Activated CD4-positive, alpha-beta T cell treated with anti-CD3 and anti-CD28 coated beads for 4 hours (primary cell): ENCODE measurements at places on chromosomes 6 and 20.

- no peak for DNase-seq
These were observed 481.4 kb upstream of the BTBD3 start for GRCh38 chr20:11436113-11436905.

- DNase-seq, result no peak
These were observed 60.7 kb downstream of the EZR start for GRCh38 chr6:158758451-158758860.

DNA sequence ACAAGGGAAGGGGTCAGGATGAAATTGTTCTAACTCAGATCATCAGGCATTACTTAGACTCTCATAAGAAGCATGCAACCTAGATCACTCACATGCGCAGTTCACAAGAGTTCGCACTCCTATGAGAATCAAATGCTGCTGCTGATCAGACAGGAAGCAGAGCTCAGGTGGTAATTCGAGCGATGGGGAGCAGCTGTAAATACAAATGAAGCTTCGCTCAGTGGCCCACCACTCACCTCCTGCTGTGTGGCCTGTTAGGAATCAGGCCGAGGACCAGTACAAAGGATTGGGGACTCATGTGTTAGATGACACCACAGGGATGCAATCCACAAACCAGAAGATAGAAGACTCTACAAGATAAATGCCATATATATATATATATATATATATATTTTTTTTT, 31.5 kb upstream of the TOP1 start:
- no peak for DNase-seq

- no peak for DNase-seq
These were observed 60.4 kb upstream of the GFRAL start for GRCh38 chr6:55266896-55267295.

DNA sequence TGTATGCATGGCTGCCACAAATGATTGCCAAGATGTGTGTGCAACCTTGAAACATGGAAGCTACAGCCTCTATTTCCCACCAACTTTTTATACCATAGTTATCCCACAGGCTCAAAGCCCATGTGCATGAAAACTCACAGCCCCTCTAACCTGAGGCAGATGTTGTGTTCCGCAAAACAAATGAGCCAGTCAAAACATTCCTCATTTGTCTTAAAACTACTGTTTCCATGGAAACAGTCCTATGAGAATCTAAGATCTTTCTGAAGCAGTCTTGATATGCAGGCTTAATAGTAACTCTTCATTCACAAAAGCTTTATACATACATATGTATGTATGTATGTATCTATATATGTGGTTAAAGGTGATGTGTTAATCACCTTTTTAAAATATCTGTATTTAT, 31.2 kb upstream of the MANEA start:
- no peak for DNase-seq

- DNase-seq, result no peak
These were observed 320 bp downstream of the RIMS4 start for GRCh38 chr20:44810061-44810390.

DNA sequence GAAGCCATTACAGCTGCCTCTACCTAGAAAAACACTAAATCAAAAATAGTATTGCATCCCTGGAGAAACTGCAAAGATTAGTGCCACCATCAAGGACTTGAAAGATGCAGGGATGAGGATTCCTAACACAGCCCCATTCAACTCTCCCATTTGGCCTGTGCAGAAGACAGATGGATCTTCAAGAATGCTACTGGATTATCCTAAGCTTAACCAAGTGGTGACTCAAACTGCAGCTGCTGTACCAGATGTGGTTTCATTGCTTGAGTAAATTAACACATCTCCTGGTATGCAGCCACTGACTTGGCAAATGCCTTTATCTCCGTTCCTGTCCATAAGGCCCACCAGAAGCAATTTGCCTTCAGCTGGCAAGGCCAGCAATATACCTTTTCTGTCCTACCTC, 117.4 kb downstream of the TBC1D32 start:
- no peak for DNase-seq

GRCh38 chr20:49172413-49172812, 15.7 kb downstream of the STAU1 start:
- DNase-seq, result no peak

GRCh38 chr20:61120595-61121515, 131.2 kb upstream of the CDH4 start:
- DNase-seq, result peak; percentile 18

GRCh38 chr6:52317211-52317610, 32.7 kb upstream of the MCM3 start:
- no peak for DNase-seq

GRCh38 chr6:82080767-82081166, 166.8 kb downstream of the IBTK start:
- DNase-seq, result no peak

GRCh38 chr6:23154159-23154558, 584.8 kb downstream of the HDGFL1 start:
- no peak for DNase-seq

GRCh38 chr6:126383203-126383602, 43.3 kb downstream of the CENPW start:
- DNase-seq, result no peak

DNA sequence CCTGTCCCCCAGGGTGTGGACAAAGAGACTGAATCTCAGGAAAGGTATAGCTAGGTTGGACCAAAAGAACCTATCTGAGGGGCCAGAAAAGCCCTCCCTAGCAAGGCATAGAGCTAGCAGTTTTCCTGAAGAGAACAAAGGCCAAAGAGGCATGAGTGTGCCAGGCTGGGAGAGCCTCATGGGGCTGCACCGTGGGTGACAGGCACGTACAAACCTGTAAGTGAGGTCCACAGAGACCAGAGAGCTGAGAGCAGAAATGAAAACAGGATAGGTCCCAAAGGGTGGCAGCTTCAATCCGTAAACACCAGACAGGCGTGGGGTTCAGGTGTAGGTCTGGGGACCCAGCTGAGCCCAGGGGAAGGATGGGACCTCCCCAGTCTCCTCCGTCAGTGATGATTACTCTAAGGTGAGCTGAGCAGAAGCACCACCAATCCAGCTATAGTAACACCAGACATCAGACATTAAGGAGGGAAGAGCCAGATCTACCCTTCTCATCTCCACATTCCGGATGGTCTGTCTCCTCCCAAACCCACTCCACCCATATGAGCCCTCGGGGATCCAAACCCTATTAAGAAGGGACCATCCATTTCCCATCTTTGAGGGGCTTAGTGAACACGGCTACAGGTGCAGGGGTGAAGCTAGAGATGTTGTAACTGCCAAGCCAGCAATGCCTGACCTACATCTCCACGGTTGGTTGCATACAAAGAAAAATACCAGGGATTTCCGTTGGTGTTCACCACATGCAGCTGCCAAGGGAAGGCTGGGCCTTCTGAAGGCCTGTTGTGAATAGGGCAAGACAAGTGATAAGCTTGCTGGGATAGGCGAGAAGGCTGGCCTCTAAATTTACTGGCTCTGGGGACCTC, 38.3 kb downstream of the BCL2L1 start:
- no peak for DNase-seq

- DNase-seq, result no peak
These were observed 166.4 kb downstream of the ADAT2 start for GRCh38 chr6:143283887-143284645.

DNA sequence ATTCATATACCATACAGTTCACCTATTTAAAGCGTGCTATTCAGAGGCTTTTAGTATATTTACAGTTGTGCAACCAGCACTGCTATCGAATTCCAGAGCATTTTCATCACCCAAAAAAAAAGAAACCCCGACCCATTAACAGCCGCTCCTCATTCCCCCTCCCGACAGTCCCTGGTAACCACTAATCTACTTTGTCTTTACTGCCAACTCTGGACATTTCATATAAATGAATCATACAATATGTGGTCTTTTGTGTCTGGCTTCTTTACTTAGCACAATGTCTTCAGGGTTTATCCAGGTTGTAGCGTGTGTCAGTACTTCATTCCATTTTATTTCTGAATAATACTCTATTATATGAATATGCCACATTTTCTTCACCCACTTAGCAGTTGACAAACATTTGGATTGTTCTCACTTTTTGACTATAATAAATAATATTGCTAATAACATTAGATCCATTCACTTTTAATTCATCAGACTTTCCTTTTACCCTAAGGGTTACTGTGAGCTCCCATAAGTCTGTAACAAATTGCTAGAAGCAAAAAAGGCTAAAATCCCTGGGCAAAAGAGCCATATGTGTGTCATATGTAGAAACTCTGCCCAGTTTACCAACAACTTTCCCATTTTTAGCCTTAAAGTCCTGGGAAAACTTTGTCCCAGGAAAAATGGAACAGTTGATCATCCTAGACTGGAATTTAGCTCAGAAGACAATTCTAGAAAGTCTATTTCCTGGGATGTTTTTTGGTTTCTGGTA, 23.2 kb upstream of the ROS1 start:
- no peak for DNase-seq

GRCh38 chr6:37517411-37517812, 17.7 kb upstream of the CCDC167 start:
- DNase-seq, result peak; percentile 70

DNA sequence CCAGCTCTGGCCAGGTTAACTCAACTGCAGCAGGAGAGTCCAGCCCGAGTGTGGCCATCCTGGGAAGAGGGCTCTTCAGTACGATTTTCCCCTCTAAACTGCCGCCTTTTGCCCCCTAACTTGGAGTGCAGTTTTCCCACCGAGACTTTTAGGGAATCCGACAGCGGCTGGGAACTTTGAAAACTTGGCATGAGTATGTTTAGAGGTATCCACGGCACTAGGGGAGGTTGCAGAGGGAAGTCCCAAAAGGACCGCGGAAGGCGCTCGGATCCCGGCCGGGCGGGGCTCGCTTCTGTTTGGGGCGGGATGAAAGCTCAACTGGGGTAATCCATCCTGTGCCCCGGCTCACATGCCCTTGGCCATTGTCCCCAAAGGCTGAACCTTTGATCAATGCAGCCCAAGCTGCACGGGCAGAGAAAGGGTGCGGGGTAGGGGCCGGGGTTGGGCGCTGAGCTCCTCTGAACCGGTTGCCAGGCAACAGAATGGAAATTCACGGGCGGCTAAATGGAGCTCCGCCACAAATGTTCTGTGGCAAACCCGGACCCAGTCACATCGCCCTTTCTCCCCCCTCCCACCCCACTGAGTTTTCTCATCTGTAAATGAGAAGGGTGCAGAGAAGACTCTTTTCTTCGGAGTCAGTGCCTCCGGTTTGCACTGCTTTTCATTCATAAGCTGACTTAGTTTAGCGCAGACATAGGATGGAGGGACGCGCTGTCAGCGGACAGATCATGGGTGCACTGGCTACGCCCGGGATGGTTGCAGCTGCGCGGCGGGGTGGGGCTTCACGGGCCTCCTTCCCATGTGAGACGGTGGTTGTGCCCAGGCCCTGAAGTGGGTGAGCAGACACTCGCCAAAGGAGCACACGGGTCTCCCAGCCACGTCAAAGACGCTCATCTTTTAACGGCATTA, 2.3 kb downstream of the BMP6 start:
- DNase-seq, result no peak

- no peak for DNase-seq
These were observed 2.9 kb downstream of the AVP start for GRCh38 chr20:3081641-3082040.

- no peak for DNase-seq
These were observed at the start of gene TREM2 for GRCh38 chr6:41162687-41163418. TSS of gene TREM2 (minus strand) at chr6:41163116. CDS start at chr6:41163082, 34 bp downstream.

GRCh38 chr6:169215201-169215681, 38.4 kb downstream of the THBS2 start:
- no peak for DNase-seq

GRCh38 chr6:13012296-13012695, 295.7 kb downstream of the PHACTR1 start:
- no peak for DNase-seq

DNA sequence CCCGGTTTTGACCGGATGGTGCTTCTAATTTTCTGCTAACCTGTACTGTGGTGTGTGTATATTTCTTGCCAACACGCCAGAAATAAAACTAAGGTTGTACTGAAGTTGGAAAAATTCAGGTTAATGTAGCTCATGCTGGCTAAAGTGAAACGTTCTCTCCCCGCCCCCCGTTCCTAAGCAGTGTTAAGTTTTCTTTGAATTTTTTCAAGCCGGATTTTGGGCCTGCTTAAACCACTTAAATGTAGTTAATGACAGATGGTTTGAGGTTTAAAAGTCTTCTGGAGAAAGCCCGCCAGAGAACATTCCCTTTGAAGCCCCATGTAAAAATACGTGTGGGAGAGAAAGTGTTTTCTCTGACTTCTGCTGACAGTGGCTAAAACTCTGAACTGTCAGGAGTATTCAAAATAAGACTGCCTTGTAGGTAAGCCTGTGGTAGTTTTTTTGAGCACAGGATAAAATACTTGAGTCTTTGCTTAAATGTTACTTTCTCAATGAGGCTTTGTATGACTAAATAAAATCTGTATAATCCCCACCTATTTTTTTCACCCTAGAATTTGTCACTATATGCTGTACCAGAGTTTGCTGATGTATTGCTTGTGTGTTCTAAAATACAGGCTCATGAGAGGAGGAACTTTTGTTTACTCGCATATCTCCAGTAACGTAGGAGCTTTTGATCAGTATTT, 101.3 kb downstream of the OR2B2 start:
- no peak for DNase-seq

DNA sequence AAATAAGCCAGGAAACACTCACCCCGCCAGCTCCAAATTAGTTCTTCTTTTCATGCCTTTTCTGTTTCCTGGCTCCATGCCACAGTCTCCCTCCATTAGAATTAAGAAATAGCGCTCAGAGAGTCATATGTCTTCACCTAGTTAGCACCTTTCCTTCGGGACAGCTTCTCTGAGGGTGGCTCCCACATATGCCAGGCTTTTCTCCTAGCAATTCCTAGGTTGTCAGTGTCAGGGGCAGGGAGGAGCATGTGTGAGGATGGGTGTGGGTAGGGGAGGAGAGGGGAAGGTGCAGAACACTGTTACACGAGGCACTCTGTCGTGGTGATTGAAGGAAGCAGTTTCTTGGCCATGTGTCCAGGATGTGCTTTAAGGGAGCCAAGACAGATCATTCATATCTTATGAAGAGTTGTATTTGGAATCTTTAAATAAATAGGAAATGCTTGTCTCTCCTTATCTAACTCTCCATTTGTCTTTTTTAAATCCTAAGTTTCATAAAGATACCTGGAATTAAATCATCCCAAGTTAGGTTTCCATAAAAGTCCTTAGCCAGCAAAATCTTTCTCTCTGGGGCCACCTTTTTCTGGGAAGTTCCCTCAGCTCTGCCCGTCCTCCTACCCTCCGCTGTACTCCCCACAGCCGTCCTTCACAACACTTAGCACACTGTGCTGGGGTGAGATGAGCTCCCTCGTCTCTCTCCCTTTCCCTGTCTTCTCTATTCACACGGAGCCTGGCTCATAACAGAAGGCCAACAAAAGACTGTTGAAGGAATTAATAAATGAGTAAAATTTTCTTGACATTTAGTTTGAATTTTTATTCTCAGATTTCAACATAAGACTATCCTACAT, 361.0 kb downstream of the CD83 start:
- DNase-seq, result no peak
